ENCODE measurements at places on chromosomes 7 and 10. TPM values are rescaled to one million over a fixed set of nuclear protein-coding genes. Genes with fewer than 3 reads are reported as not detected.

STEAP1B gene
- total RNA-seq, result 0.41 TPM

HEPACAM2 gene
- total RNA-seq, result not detected

RBP3 gene
- total RNA-seq, result not detected

SLC29A3 gene
- total RNA-seq, result 2.7 TPM

WDFY4 gene
- 0.29 TPM for total RNA-seq

DGKB gene
- total RNA-seq, result not detected

CTNNA3 gene
- not detected for total RNA-seq

UTF1 gene
- not detected for total RNA-seq

ABCB1 gene
- 2.5 TPM for total RNA-seq

SFTPA1 gene
- total RNA-seq, result not detected

SLC25A28 gene
- total RNA-seq, result 53.9 TPM

PLCE1 gene
- total RNA-seq, result 0.05 TPM

VAX1 gene
- not detected for total RNA-seq

LDB3 gene
- total RNA-seq, result not detected

CTTNBP2 gene
- total RNA-seq, result not detected

TWIST1 gene
- total RNA-seq, result 6.7 TPM

INHBA gene
- total RNA-seq, result 0.54 TPM

MEOX2 gene
- not detected for total RNA-seq

SLK gene
- total RNA-seq, result 30.1 TPM

ICA1 gene
- total RNA-seq, result 0.95 TPM

NPC1L1 gene
- total RNA-seq, result not detected

MAT1A gene
- not detected for total RNA-seq

ERVW-1 gene
- total RNA-seq, result not detected

ACSM6 gene
- total RNA-seq, result not detected

UCMA gene
- total RNA-seq, result not detected

ASCC1 gene
- total RNA-seq, result 27.9 TPM

LRIT2 gene
- total RNA-seq, result not detected

CH25H gene
- not detected for total RNA-seq

OPN4 gene
- total RNA-seq, result not detected

NPTX2 gene
- total RNA-seq, result not detected

ADARB2 gene
- total RNA-seq, result 0.37 TPM

HOXA10 gene
- total RNA-seq, result not detected

RPEL1 gene
- total RNA-seq, result not detected

CYTH3 gene
- total RNA-seq, result 0.73 TPM

SYT15B gene
- total RNA-seq, result 0.17 TPM
